ENCODE measurements at places on chromosomes 11 and 22.

- no peak for DNase-seq
These were observed 49.9 kb downstream of the ZBTB16 start for GRCh38 chr11:114109206-114110090.

- no peak for DNase-seq
These were observed 2.6 kb upstream of the ATG2A start for GRCh38 chr11:64919627-64920026.

DNA sequence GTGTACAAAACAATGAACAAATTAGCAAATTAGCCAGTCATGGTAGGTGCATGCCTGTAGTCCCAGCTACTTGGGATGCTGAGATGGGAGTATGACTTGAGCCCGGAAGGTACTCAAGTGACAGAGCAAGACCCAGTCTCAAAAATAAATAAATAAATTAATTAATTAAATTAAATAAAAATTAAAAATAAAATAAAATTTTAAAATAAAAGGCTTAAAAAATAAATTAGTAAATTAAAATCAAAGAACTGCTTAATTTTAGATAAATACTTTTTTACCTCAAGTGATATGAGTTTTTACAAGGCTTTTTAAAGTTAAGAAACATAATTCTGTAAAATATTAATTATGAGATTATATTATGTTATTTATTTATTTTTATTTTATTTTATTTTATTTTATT, 50.9 kb upstream of the TSPAN18 start:
- no peak for DNase-seq

DNA sequence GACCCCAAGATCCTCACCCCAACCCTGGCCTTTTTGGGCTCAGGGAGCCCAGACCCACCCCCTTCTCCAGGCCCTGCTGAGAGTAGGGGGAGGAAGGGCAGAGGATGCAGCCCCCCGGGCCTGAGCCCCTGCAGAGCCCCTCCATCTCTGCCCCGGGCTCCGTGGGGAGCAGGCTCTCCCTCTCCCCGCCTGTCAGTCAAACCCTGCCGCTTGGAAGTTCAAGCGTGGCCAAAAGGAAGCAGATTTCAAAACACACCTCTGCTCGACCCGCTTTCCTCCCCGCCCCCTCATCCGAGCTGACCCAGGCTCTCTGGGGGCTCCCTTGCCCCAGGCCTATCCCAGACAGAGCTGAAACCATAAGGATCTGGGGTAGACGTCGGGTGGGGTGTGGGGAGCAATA, 39.0 kb upstream of the CD82 start:
- DNase-seq = no peak

GRCh38 chr11:45828996-45829395, 18.3 kb upstream of the CRY2 start:
- DNase-seq = no peak

GRCh38 chr11:130391711-130392110, 36.7 kb downstream of the ADAMTS8 start:
- DNase-seq = no peak

GRCh38 chr11:70483917-70484316, 85.6 kb downstream of the CTTN start:
- DNase-seq = no peak

DNA sequence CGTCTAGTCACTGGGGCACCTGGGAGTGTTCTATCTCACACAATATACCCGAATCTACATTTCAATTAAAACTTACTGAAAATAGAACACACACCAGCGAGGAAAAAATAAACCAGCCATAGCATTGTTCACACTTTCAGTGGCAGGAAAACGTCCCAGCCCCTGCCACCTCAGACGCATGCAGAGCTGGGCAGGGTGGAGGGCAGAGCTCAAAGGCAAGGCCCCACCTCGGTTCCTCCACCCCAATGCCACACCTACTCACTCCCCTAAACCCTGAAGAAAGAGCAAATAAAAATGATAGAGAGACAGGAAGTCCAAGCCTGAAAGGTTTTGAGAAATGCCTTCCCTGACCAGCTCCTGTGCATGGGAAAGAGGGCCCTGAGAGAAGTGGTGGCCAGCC, 14.8 kb downstream of the B3GNT6 start:
- DNase-seq = no peak

- no peak for DNase-seq
These were observed 14.8 kb upstream of the RBM4B start for GRCh38 chr11:66692446-66692845.

GRCh38 chr22:30843245-30843644, 125.3 kb downstream of the MORC2 start:
- DNase-seq = no peak

DNA sequence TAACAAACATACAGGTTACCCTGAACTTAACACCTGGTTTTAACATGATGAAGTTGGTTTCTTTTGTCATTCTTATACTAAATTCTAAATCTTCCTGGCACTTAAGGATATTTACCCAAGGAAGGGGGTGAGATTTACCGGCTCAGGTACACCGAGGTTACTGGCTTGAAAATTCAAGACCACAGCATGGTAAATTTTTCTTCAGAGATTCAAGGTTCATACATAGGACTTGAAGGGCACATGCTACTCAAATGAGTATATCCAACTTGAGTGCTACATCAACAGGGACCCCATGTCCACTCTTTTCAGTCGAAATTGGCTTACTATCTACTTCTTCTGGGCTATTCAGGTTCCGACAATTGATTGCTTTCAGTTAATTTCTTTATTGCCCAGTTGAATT, 12.7 kb downstream of the SERPING1 start:
- no peak for DNase-seq

GRCh38 chr22:27445881-27446280, 355.7 kb downstream of the MN1 start:
- no peak for DNase-seq

- DNase-seq = no peak
These were observed 55.9 kb downstream of the BMAL1 start for GRCh38 chr11:13333456-13333957.

DNA sequence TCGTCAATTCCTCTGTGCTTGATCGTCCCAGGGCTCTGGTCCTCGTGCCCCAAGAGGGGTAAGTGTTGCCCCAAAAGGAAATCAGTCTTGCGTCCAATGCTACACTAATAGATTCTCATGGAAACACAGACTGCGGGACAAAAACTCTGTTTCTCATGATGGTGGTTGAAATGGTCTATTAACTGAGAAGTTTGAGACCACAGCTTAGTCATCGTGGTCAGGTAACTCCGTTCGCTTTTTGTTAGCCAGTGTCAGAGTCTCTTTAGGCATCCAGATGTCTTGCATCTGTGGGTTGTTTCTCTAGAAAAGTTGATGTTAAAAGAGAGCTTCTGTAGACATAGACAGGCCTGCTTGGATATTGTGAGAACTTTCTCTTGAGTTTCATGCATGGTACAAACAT, 104.6 kb upstream of the SORL1-AS1 start:
- no peak for DNase-seq

GRCh38 chr11:67438158-67438902, 848 bp upstream of the PTPRCAP start:
- no peak for DNase-seq

GRCh38 chr22:25366408-25366807, 147.0 kb downstream of the CRYBB2 start:
- DNase-seq = no peak

DNA sequence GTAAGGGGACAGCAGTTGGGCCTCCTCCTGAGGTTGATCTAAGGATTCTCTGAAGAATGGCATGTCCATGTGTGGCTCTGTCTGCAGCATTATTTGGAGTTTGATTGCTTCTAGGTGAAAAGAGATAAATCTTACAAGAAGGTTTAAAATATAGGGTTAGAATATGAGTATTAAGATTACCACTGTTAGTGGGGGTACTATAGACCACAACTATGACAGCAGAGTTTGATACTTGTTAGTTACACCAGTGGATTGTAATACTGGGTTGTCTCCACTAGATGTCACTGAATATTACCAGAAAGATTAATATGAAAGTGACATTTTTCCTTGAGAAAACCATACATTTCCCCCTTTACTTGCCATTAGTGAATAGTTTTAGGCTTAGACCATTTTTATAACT, 47.9 kb downstream of the ZNF280B start:
- no peak for DNase-seq

DNA sequence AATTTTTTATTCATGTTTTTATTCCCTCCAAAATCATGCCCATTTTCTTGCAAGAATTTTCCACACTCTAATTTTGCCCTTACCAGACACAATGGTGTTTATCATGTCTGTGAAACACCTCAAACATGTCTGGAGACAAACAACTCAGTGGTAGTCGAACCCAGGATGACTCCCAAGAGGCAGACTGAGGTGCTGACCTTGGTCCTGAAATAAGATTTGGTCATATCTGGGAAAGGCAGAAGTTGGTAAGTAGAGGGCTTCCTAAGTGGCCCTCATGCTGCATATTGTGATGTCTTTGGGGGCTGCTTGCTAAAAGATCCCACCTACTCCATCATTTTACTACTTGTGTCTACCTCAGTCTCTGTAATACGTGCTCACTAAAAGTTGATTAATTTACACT, 369.4 kb upstream of the ISX start:
- DNase-seq = no peak

DNA sequence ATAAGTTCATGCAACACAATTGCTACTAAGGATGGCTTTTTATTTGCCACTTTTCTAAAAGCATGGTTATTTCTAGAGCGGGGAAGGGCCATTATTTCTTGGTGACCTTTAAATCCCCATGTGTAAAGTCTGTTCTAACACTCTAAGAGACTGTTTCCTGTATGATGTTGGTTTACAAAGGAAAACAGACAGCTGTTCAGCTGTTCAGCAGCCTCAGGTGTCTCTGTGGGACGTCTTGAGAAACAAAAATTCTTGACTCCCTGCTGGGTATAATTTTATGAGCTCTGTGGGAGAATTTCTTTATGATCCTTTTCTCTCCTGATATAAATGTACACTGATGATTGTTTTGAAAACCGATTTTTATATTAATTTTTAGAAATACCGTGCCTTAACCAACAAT, 13.9 kb downstream of the MUC15 start:
- peak; percentile 42 for DNase-seq
